ENCODE measurements at places on chromosomes 11 and 22. TPM values are rescaled to one million over a fixed set of nuclear protein-coding genes. Genes with fewer than 3 reads are reported as not detected.
A peak's percentile ranks its signal among the peaks of the same experiment; 100 is the strongest.

The OR8G5 gene
- 0.83 TPM for total RNA-seq

The OR5A1 gene
- total RNA-seq: not detected

DNA sequence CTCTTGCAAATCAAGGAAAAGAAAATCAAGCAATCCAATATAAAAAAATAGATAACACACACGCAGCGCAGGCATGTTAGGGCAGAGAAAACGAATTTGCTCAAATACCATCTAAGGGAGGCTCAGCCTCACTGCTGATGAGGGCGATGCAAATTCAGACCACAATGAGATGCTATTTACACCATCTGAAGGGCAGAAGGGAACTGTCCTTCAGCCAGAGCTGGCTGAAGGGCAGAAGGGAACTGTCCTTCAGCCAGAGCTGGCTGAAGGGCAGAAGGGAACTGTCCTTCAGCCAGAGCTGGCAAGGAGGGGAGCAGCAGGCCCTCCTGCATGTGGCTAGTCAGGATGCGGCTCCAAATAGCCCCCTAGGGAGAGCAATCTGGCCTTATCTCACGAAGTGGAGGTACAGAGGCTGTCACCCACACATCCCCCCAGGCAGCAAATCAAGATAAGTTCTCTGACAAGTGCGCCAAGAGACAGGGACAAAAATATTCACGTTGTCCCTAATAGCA lies 7.6 kb upstream of the SLC39A13 start:
- no peak for DNase-seq

DNA sequence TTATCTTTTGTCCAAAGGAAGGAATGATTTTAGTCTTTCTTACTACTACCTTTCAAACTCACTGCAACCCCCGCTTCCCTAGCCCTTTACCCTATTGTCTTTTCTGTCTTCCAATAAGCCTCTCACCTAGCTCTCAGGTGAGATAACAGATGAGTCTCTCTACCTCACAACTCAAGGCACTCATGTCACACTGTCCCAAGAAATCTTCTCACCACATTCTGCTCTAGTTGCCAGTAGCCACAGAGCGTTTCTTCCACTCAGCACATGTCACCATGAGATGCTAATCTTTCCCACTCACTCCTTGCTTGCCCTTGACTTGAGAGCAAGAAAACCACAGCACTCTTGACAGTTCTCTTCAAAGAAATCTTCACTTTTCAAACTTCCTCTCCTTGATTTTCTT lies 32.7 kb upstream of the TMEM41B start:
- DNase-seq: no peak

DNA sequence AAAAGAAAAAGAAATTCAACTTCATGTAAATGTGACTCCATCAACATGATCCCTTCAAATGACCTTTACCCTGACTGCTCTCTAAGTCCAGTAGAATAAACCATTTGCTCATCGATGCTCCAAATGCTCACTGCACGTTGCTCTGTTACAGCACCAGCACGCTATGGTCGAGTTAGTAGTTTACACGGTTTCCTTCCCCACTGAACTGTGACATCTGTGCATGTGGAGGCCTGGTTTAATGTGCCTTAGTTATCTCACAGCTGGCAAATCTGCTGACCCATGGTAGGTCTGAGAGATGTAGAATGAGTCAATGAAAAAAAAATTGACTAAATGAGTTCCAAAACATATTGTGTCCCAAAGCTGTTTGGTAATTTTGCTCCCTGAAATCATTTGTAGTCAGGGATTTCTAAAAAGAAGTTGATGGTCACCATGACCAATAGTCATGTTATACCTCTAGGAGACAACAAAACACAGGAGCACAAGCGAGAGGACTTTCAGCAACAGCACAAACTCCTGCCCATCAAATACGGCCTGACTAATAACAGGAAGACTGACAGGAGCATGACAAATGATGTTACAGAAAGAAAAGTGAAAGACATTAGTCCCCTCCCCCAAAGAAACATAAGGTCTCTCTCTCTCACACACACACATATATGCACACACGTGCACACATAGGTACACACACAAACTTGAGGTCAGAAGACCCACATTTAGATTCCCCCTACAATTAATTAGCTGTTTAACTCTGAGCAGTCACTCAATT lies 624.5 kb downstream of the OPCML start:
- peak; percentile 55 for DNase-seq

DNA sequence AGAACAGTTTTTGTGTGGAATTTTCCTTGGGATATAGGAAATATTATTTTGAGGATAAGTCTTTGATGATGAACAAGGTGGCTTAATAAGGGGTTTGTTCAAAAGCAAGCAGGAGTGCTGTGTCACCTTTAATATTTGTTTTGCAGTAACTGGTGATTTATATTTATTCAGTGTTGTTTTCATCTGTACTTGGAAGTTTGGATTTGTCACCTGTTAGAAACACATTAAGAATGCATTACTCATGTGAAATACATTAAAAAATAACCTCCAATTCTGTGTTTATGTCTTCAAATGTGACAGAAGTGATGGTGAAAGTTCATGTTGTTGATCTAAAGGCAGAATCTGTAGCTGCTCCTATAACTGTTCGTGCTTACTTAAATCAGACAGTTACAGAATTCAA lies 70.5 kb downstream of the DKK3 start:
- DNase-seq: no peak

DNA sequence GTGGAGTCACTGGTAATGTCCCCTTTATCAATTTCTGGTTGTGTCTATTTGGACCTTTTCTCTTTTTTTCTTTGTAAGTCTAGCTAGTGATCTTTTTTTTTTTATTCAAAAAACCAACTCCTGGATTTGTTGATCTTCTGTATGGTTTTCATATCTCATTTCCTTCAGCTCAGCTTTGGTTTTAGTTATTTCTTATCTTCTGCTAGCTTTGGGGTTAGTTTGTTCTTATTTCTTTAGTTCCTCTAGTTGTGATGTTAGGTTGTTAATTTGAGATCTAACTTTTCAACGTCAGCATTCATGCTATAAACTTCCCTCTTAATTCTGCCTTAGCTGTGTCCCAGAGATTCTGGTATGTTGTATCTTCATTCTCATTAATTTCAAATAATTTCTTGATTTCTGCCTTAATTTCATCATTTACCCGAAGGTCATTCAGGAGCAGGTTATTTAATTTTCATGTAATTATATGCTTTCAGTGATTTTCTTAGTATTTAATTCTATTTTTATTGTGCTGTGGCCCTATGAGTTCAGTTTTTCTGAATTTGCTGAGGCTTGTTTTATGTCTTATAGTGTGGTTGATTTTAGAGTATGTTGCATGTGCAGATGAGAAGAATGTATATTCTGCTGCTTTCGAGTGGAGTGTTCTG lies 29.0 kb downstream of the PI4KA start:
- DNase-seq: no peak

- no peak for DNase-seq
Observed at GRCh38 chr11:129828301-129828836, 12.7 kb downstream of the TMEM45B start.

DNA sequence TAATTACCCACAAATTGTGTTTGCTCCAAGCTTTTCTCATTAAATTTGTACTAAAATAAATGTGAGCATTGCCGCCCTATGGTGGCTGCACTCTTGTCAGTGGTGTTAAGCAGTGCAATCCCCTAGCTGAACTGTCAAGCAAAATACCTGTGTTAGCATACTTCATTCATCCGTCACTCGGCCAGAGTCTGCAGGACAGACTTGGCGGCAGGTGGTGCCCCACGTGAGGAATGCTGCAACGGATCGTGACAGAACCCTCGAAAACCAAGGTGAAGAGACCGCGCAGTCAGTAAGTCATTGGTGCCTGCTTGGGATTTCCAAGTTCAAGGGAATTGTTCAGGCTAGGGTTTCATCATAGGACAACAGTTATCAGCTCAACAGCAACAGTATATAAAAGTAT lies 1592.1 kb upstream of the TENM4 start:
- DNase-seq: no peak

DNA sequence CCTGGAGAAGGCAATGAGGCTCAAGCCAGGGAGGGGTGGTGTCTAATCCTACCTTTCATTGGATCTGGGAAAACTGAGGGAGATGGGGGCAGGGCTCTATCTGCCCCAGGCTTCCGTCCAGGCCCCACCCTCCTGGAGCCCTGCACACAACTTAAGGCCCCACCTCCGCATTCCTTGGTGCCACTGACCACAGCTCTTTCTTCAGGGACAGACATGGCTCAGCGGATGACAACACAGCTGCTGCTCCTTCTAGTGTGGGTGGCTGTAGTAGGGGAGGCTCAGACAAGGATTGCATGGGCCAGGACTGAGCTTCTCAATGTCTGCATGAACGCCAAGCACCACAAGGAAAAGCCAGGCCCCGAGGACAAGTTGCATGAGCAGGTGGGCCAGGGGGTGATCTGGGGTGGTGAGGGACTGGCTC lies at the start of gene FOLR1:
Gene FOLR1 (plus strand): TSS at position 180 of the 421 bp plus-strand sequence. CDS start 34 bp downstream, at position 214.
- no peak for DNase-seq

DNA sequence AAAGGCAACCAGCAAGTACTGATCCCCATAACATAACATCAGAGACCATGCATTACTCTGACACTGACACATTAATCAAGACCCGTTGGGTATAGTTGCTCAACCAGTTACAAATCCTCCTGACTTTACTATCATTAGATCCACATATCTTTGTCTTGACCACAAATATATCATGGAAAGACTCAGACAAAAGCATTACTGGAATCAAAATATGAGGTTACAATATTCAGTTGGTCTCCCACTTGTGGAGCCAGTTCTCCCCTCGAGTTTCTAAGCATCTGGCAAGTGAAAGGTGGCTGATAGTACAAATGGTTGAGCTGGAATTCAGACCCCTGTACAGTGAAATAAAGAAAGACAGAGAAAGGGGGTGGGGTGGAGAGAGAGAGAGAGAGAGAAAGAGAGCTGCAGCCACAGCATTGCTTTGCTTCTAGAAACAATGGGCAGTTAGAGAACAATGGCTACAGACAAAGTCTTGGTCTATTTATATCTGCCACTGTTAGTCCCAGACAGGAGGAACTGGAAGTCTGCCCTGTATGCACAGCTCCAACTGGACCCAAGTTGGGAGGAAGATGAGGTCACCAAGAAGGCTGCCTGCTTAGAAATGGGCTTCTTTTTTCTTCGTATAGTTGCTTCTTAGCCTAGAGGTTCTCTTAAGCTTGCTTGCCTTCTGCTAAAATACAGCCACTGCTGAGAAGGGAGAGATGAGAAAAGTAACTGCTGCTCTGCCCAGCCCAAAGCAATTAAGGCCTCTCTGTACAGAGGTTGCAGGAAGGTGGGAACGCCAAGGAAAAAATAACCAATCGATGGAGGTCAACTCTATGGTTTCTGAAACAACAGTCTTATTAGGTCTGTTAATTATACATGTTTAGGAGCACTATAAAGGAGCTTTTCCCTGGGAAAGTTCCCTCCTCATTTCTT lies 85.5 kb downstream of the ETS1 start:
- no peak for DNase-seq

GRCh38 chr11:75868990-75869389 lies 54.0 kb downstream of the UVRAG start:
- no peak for DNase-seq

All from esophagus muscularis mucosa (tissue), 4 donors.